ENCODE measurements at places on chromosomes 4 and X. TPM values are rescaled to one million over a fixed set of nuclear protein-coding genes. Genes with fewer than 3 reads are reported as not detected.
A peak's percentile ranks its signal among the peaks of the same experiment; 100 is the strongest.

- no peak for DNase-seq
These were observed 11.4 kb downstream of the MGST2 start for GRCh38 chr4:139676913-139677585.

DNA sequence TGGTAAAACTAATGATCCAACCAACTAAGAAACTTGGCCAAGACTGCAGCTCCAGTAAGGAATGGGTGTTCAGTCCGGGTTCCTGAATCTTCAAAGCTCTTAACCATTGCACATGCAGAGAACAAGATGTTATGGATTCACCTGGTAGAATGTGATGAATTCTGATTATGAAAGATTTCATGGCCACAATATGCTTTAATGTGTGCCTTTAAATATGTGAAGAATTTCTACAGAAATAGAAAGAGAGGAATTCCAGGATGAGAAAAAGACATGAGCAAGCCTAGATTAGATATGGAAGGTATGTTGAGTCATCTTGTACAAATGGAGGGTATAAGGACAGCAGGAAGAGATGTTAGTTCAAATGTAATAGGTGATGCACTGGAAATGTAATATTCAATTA, 472.2 kb upstream of the TENM3 start:
- peak; percentile 4 for DNase-seq

DNA sequence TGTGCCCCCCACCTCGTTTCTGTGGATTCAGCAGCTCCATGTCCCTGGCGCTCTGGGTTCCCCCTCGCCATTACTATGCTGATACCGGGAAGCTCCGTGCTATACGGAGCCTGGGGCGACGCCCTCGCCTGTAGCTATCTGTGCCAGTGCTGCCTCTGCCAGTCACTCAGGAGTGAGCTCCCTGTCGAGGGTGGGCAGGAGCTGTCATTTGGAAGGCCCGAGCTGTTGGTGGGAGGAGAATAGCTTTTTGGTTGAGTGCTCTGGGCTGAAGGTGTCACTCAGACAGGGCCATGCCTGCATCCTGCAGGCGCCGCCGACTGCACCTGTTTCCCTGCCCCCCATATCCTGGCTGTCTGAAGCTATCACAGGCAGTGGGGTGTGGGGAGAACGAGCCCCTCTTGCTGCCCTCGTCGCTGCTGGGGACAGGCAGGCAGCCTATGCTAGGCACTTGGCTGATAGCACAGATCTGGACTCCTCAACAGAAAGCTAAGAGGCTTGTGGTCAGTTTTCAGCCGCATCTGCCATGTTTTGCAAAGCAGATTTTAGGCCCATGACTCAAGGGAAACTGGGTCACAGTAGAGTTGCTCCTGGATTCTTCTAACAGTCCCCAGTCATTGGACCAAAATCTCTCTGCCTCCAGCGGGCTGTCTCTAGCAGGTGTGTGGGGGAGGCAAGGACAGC, 31.8 kb downstream of the CPLX1 start:
- DNase-seq, result no peak

DUSP9 gene
- 0.59 TPM for polyA plus RNA-seq
